RPMI7951 (cell line): ENCODE measurements at places on chromosomes 2 and 18.

DNA sequence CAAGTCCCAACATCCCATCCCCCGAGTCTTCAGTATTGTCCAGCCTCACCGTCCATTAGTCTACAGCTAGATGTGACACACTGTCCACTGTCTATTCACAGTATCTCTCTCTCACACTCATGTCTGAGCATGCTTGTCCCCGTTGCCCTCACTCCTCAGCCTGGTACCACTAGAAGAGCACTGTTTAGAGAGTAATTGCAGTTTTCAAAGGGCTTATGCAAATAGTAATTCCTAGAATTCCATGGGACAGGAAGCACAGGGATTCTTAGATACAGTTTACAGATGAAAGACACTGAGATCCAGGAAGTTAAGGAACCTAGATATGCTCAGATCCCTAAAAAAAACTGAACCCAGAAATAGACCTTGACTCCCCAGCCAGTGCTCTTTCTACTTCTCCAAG, 125.5 kb downstream of the MYO5B start:
- no peak for DNase-seq

DNA sequence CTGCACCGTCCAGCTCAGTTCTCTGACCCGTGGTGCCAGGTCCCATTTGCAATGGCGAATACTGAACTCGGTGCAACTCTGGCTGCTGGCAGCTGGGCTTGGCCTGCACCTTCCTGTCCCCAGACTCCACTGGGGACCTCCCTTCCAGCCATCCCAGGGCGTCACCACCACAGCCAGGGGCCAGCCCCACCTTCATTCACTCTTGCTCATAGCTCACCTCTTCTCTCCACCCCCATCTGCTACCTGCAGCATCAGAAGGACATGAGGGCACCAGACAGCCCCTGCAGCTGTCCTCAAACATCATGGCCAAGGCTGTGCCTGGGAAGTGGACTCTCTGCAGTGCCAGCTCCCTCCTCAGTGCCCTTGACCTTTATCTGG, 16.2 kb upstream of the ALPI start:
- no peak for DNase-seq

GRCh38 chr18:980586-980985, 75.9 kb downstream of the ADCYAP1 start:
- peak; percentile 71 for DNase-seq

DNA sequence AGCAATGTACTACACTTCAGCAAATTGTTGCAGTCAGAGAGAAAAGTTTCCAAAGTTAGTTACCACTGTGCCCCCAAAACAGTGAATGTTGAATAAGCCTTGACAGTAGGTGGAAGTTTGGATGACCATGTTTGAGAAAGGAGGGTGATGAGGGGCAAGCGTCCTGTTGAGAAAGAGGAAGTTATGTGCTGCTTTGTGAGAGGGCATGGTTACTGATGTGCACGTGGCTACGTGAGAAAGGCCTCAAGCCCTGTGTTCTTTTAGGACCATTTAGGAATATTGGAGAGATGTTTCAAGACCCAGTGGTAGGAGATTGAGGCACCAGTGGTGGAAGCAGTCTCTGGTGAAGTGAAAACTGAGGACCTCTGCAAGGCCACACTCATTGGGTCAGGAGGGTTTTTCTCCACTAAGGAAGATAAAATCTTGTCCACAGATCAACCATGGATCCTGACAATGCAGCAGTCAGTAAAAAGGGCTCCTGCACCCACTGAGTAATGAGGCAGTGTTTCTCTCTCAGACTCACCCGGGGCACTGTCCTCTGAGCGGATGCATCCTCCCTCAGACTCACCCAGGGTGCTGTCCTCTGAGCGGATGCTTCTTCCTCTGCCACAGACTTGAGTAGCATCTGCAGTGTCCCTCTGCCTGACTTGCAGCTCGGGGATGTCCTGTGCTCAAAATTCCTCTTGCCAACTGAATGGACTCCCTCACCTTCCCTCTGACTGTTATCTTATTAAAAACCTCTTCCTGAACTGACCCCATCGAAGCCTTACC, 34.7 kb upstream of the ACTR3 start:
- DNase-seq = no peak

DNA sequence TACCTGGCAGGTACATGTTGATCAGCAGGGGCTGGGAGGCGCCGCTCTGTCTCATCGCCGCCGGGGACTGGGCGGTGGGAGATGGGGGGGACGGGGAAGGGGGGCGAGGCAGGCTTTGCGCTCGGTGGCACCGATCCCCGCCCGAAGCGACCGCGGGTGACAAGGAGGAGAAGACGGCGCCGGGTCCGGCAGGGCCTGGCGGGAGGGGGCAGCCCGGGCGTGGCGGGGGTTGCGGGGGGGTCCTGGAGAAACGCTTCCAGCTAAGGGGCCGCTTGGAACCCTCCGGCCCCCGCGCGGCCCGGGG, at the start of gene FEV:
Gene FEV, minus strand, starts transcription at position 164 of the 304 bp plus-strand sequence. Its CDS starts 109 bp downstream, at position 55.
- no peak for DNase-seq

GRCh38 chr2:197239434-197239833, 71.1 kb downstream of the ANKRD44 start:
- no peak for DNase-seq

DNA sequence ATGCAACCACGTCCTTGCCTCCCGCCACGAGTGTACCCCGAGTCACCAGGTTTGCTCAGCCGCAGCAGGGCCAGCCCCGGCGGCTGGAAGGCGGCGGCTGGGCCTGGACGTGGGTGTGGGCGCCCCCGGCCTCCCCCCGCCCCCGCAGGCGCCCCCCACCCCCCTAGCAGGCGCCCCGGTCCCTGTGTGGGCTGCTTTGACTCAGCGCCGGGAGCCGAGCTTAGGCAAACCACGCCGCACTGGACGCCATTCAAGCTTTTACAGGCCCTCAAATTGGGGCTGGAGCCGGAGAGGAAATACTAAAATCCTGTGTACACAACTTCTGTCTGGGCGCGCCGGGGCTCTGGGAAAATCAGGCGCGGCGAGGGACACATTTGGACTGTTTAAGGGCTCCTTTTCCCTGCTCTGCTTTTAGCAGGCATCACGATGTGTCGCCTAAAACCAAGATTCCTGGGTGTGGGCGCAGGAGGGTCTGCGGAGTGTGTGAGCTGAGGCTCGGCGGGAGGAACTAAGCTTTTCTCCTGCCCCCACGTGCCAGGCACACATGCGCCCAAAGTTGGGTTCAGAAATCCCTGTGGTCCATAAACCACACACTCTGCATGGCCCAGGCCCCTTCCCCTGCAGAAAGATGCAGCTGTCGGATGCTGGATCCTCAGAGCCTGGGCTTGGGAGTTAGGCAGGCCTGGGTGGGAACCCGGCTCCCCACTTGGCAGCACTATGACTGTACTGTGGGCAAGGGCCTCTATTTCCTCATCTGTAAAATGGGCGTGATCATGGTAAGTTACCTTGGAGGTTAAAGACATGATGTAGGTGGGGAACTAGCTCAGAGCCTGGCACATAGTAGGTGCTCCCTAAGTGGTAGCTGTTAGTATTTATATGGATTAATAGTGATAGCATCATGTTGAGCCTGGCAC, 57.6 kb downstream of the ATOH8 start:
- DNase-seq = no peak

GRCh38 chr2:71353248-71353647, 21.7 kb downstream of the ZNF638 start:
- DNase-seq = no peak

- no peak for DNase-seq
Observed at GRCh38 chr2:6818012-6818411, 47.7 kb downstream of the CMPK2 start.

GRCh38 chr2:240935103-240935876, 29.2 kb downstream of the CROCC2 start:
- no peak for DNase-seq

DNA sequence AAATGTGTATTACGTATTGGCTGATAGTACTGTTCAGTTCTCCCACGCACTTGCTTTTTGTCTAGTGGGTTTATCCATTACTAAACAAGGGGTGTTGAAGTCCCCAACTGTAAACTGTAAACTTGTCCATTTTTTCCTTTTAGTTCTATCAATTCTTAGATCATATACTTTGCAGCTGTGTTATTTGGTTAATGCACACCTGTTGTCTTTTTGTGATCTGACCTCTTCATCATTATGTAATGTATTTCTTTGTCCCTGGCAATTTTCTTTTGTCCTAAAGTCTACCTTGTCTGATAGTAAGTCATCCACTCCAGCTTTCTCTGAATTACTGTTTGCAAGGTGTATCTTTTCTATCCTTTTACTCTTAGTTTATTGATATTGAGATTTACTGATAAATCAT, 21.9 kb downstream of the MCEE start:
- DNase-seq = no peak

DNA sequence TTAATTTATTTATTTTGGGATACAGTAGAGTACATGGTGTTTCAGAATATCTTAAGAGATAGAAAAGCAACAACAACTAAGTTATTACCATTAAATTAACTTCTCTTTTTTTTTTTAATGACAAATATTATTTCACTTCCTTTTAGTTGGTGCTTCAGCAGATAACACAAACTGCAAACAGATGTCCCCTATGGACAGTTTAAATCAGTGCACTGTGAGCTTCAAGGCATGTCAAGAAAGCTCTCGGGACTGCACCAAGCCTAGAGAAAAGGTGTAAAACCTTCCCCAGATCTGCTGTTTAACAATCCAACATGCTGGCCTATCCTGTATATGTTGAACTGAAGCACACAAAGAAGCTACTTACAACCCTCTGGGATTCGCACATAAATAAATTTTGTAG, 122.7 kb downstream of the TCF4 start:
- no peak for DNase-seq

- no peak for DNase-seq
Observed at GRCh38 chr2:8488001-8488738, 193.7 kb upstream of the ID2 start.

DNA sequence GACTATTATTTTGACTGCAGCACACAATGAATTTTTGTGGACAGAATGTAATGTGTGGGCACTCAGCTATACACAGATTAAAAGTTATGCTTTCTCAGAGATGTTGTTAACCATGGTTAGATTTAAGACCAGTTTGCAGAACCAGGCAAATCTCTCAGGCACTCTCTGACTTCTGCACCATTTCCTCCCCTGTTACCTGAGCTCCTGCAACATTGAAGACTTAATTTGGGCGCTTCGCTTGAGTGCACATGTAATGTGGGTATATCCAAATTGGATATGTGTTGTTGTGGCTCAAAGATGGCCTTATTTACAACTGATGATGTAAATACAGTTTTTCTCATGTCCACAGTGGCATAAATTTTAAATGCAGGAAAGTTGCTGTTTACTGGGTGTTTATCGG, 469.4 kb downstream of the PTPRM start:
- DNase-seq = no peak
